ENCODE measurements at places on chromosomes 5 and 9. TPM values are rescaled to one million over a fixed set of nuclear protein-coding genes. Genes with fewer than 3 reads are reported as not detected.

GRCh38 chr5:146945617-146946084 is 67.1 kb upstream of the PPP2R2B start:
- no peak overlapping the region for H3K27ac ChIP-seq
- H3K36me3 ChIP-seq: no peaks in the 10 kb centered on the region
- peaks cover 4% of the 10 kb centered on the region for H3K4me1 ChIP-seq
- H3K4me3 ChIP-seq: no peak overlapping the region
- peaks cover 5% of the 10 kb centered on the region for H3K27me3 ChIP-seq

DNA sequence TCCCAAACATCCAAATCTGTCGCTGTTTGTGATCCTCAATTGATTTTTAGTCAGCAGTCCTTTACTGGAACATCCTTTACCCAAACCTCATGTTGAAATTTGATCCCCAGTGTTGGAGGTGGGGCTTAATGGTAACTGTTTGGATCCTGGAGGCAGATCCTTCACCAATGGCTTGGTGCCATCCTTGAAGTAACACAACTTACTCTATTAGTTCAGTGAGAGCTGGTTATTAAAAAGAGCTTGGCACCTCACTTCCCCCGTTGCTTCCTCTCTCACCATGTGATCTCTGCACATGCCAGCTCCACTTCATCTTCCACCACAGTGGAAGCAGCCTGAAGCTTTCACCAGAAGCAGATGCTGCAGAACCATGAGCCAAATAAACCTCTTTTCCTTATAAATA is 40.3 kb downstream of the DNAJB5 start:
- H3K4me3 ChIP-seq: no peak overlapping the region
- no peak for DNase-seq
- no peak overlapping the region for H3K27ac ChIP-seq
- H3K36me3 ChIP-seq: peaks cover 3% of the 10 kb centered on the region
- H3K27me3 ChIP-seq: no peaks in the 10 kb centered on the region
- H3K4me1 ChIP-seq: peaks cover 4% of the 10 kb centered on the region

GRCh38 chr5:93603078-93603792 is 20.2 kb downstream of the NR2F1 start:
- peaks cover 5% of the 10 kb centered on the region for H3K4me1 ChIP-seq
- H3K4me3 ChIP-seq: no peak overlapping the region
- H3K36me3 ChIP-seq: peaks cover 3% of the 10 kb centered on the region
- no peak for DNase-seq
- peaks cover 38% of the 10 kb centered on the region for H3K27me3 ChIP-seq
- H3K27ac ChIP-seq: peak overlapping the region; percentile 74

- H3K27ac ChIP-seq: peak overlapping the region; percentile 86
- no peak for DNase-seq
- no peaks in the 10 kb centered on the region for H3K27me3 ChIP-seq
- peaks cover 42% of the 10 kb centered on the region for H3K4me1 ChIP-seq
- H3K36me3 ChIP-seq: no peaks in the 10 kb centered on the region
These were observed 8.2 kb upstream of the IRF1 start for GRCh38 chr5:132498686-132499271.

The ZNF483 gene
- 7.8 TPM for total RNA-seq
